ENCODE measurements at places on chromosomes 5 and 9.

DNA sequence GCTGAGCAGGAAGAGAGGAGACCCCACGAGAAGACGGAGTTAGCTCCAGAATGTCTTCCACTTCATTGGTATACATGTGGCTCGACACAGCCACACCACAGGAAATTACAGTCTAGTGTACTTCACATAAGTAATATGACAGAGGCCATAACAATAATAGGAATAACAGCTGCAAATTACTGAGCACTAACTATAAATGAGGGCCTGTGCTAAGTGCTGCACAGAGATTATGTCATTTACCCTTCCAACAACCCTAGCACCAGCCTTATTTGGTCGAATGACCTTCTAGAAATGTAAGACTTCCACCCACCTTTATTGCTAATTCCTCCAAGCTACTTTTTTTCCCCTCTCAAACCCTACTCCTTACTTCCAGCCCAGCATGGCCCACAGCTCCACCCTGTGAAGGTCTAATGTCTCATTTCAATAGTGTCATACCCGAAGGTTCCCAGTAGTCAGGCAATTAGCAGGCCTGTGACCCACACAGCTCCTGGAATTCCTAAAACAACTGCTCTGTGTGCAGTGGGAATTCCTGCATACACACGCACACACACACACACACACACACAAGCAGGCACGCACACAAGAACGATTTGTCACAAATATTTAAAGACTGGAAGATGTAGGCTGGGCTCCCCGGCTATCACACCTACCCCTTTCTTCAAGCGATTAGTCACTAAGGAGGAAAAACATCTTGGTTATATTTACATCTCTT lies 134.5 kb downstream of the FRMD3 start:
- DNase-seq: no peak

- no peak for DNase-seq
Measured at GRCh38 chr5:143403334-143403592, 223 bp downstream of the NR3C1 start.

- no peak for DNase-seq
Measured at GRCh38 chr9:12014488-12014887, 678.7 kb upstream of the TYRP1 start.

- peak; percentile 53 for DNase-seq
Measured at GRCh38 chr9:127503947-127504886, 52.9 kb downstream of the LRSAM1 start.

GRCh38 chr5:78490709-78491485 lies 130.5 kb downstream of the SCAMP1 start:
- DNase-seq: no peak

- no peak for DNase-seq
Measured at GRCh38 chr5:75509546-75509945, 1.9 kb downstream of the CERT1 start.

DNA sequence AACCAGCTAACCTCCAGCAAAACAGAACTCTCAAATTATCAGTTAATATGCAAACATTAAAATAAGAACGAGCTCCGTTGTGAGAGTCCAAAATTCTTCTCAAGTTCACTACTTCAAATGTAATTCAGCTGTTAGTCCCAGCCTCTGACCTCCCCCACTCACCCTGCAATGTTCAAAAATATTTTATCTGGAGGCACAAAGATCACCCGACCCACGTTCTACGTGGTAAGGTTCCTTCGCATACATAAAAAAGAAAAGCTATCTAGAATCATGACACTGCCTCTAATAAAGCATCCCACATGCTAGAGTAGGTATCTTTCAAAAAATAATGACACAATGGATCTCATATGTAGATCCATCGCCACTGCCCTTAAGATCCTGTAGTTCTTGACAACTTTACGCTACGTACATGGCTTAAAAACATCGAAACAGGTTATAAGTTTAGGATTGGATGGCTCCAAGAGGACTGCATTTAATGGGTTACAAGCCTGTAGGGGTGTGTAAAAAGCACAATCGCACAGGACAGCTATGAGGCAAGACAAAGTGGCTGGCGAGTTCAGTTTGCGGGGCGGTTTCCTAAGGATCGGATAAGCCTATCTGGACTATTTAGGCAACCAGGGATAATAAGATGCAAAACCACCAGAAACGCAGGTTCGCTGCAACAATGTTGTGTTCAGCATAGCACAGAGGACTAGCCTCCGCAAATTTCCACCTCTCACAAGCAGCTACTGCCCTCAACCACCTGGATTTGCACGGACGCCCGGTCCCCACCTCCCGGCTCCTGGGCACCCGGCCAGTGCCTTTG lies 969 bp downstream of the CLK4 start:
- DNase-seq: no peak

DNA sequence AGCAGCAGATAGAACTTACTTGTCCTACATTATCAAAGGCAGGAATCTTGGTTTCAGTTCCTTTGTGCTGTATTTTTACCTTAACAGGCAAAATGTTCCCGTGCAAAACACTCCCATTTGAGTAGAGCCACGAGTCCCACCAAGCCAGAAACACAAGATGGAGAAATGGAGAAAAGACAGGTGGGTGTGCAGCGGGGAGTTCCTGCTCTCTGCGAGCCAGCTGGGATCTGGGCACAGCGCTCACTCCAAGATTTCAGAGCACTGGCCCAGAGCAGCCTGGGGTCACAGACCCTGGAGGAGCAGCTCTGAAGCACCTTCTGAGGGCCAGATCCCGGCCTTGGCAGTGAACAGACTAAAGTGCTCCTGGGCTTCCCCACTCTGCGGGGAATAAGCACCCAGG lies 2.9 kb downstream of the UCK1 start:
- no peak for DNase-seq

DNA sequence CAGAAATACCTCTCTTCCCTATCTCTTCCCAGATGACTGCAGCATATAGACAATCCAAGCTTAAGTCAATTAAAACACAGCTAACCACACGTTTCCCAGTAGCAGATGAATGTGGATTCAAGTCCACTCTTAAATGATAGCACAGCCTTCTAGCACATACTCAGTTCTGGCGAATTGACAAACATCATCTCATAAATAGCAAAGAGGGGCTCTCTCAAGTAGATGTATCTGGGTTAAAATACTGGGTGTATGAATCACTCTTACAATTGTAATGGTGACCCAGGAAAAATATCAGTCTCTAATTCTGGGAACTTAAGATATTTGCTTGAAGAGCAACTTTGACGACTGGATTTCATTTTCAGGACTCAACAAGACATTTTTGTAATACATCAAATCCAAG lies 67.0 kb upstream of the HAPLN1 start:
- no peak for DNase-seq

- DNase-seq: no peak
Measured at GRCh38 chr5:160702311-160702803, 149.7 kb downstream of the ATP10B start.

DNA sequence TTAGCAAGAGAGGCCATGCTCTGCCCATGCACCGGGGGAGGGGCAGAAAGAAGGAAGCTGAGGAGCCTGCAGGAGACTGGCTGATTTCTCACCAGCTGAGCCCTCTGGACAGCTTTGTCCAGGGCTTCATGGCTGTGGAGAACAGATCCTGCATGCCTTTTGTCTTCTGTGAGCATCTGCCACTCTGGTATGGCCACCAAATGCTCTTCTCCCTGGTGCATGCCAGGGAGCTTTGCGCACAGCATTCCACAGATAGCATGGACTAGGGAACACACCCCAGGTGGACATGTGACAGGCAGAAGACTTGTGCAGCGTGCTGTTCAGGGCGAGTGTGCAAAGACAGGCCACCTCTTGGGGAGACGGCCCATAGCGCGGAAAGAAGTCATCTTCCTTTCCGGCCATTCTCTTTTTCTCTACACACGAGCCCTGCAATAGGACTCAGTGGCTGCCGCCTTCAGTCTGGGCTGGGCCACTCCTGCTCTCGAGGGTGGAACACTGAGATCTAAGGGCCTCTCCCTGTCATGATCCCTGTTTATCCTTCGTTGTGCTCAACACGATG lies 56.7 kb downstream of the GADD45G start:
- DNase-seq: no peak

DNA sequence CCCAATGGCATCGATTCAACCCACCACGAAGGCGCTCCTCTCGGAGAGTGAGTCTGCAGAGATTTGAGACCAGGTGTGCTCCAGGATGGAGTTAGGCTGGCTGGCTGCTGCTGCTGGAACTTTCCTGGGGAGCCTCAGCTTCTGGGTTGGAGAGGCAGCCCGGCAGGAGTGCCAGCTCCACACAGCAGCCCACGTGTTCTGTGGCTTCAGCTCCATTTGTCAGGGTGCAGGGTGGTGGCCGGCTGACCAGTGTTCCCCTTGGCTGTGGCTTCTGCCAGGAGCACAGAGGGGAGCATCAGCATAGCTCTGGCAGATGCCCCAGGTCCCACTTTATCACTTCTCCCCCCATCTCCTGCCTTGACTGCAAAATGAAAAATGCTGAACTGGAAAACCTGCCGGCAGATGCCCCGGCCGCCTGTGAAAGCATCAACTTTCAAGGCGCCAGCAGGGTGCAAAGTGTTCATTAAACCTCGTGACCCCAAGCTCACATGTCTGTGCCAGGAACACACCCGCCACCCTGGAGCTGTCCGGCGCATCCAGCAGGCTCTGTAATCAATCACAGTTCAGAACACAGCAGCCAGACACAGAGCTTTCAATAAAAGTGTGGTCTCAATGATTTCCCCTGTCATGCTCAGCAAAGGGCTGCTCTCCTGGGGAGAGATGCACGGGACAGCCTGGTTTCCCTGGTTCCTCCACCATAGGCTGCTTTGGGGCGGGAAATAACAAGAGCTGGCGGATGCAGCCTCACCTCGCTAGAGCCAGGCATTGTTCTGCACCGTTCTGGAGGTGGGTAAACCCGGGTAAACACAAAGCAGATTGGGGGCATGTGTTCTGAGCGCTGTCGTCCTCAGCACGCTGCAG lies 53.2 kb downstream of the TRIP13 start:
- DNase-seq: no peak

- DNase-seq: peak; percentile 33
Measured at GRCh38 chr9:92188969-92189781, 74.0 kb upstream of the SPTLC1 start.

DNA sequence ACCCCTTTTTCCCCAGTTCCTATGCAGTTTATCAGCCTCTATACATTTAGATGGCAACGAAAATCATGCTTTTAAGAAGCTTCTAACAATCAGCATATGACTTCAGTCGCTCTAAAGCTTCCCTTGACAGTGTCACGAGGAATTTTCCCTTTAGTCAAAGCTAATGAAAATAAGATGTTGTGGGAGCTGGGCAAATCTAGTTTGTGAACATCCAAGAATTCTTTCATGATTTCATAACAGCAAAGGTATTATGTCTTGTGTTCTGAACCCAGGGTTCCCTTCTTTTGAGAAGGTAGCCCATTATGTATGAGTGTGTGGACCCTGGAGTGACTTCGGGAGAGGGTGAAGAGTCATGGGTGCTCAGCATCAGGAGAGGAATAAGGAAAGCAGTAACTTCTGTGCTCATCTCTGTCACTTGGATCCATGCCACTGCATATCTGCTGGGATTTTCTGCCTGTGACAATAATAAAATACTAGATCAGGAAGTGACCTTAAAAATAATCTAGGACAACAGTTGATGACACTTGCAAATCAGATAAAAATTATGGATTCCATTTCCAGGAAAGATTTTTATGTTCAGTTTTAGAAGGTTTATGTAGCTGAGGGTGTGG lies 102.4 kb downstream of the PCSK1 start:
- DNase-seq: no peak
